ENCODE measurements at places on chromosomes 5 and 9.

DNA sequence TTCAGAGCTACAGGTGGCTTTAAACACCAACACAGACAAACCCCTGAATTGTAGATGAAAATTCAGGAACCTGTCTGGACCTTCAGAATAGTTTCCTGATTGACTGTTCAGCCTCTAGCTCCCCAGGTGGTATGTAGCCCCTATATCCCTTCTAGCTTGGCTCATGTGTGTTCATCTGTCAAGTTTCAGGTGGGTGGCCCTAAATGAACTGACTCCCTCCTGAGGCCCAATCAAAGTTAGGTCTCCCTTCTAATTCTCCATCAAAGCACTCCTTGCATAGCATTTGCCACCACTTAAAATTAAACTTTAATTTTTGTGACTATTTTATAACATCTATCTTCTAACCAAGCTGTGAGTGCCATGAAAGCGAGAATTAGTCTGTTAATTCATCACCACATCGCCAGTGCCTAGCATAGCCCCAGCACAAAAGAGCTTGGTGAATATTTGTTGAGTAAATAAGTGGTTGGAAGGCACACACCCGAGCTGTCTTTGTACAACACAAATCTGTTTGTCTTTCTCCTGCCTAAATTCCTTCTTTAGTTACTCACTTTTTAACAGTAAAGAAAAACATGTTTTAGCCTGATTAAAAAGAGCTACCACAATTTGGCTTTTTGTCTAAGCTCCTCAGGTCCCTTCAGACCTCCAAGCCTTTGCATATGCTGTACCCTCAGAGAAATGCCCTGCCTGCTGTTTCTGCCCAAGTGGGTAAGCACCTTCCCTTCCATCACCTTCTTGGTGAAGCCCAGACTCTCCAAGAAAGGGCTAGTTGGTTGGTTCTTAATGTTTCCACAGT lies 138.1 kb upstream of the HMHB1 start:
- DNase-seq = no peak

- DNase-seq = no peak
Observed at GRCh38 chr9:26264709-26265601, 586.7 kb upstream of the TUSC1 start.

DNA sequence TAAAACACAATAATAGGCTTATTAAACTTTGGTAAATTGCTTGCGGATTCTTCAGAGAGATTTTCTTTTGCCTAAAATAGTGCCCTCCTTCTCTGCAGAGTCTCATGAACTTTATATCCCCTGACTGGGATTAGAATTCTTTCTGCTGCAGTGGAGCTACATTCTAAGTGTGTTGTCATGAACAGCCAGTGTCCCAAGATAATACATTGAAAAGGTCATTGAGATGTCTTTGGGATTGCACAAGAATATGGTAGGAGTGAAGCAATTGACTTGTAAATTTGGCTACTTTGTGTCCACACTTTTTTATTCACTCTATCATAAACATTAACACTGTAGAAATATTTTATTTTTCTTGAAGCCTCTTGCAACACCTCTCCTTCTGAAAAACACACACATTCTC lies 604.5 kb downstream of the GABRG2 start:
- DNase-seq = no peak

DNA sequence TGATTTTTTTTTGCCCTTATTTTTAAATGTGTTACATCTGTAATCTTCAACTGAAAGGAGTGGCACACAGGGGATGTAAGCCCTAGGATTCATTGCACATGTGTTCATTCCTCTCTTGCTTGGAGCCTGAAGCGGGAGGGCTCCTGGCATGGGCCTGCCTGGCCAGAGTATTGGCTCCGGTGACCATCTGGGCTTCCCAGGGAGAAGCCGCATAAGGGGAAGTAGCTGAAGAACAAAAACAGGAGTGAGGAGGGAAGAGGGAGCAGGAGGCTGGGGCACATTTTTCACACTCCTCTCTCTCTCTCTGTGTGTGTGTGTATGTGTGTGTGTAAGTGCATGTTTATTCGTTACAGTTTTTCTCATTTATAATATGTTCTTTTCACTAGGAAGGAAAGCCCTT lies 269.9 kb downstream of the PRR16 start:
- DNase-seq = no peak

DNA sequence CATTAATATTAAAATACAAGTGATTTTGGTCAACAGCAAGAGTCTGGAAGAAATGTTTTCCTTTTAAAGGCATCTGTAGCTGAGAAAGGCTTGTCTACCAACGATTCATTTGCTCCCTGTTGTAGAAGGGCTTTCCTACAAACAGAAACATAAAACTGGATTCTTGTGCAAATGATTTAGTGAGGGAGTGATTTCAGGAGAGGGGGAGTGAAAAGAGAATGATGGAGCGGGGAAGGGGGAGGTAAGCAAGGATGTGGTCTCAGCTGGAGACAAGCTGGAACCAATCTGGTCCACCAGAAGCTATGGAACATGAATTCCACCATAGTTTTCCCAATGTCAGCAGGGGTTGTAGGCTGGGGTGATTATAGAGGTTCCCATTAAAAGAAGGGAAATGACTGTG lies 196.3 kb downstream of the FBXO4 start:
- no peak for DNase-seq

GRCh38 chr5:167814828-167815227 lies 476.6 kb upstream of the WWC1 start:
- no peak for DNase-seq

Data from NCI-H2029 (cell line).